ENCODE measurements at places on chromosomes 7 and 10.
A peak's percentile ranks its signal among the peaks of the same experiment; 100 is the strongest.

DNA sequence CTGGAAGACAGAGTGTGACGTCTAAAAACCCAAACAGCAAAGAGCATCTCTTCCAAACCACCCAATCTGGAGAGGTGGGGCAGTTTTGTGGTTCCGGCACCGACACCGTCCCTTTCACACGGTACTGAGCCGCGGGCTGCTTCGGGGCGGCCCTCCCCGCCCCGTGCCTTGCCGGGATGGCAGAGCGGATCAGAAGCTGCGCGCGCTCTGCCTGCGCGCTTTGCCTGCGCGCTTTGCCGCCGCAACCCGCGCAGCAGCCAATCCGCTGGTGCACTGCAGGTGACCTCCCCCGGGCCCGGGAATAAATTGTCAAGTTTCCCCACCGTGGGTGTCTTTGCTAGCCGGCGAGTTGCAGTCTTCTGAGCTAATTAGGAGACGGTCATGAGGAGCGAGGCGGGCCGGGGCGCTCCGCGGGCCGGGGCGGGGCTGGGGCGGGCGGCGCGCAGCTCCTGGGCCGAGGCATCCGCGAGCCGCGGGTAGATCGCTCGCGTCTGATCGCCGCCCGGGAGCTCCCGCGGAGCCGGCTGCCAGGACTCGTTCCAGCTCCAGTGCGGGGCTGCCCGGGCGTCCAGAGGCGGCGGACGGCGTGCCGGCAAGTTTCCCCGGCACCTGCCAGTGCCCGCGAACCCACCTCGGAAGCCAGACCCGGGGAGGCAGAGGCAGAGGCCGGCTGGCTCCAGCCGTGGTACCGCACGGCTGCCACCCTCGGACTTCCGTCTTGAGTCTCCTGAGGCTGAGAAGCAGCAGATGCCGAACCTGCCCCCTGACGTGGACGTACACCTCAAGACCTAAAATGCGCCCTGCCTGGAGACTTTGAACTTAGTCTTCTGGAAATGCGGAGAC, 536.0 kb upstream of the GALNT17 start:
- peak; percentile 61 for DNase-seq

DNA sequence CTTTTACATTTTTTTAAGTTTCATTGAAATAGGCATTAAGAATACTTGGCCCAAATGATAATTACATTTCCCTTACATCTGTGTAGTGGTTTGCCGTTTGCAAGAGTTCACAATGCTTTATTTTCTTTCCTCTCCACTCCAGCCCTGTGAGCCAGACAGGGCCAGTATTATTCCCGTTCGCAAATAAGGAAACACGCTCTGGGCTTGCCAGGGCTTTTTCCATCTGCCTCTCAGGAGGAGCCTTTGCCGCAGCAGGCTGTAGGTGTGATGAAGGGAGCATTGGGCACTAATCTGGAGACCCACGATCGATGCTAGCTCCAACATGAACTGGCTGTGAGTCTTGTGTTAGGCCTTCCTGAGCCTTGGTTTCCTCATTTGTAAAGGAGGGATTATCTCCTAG, 154.4 kb downstream of the GALNT17 start:
- no peak for DNase-seq

DNA sequence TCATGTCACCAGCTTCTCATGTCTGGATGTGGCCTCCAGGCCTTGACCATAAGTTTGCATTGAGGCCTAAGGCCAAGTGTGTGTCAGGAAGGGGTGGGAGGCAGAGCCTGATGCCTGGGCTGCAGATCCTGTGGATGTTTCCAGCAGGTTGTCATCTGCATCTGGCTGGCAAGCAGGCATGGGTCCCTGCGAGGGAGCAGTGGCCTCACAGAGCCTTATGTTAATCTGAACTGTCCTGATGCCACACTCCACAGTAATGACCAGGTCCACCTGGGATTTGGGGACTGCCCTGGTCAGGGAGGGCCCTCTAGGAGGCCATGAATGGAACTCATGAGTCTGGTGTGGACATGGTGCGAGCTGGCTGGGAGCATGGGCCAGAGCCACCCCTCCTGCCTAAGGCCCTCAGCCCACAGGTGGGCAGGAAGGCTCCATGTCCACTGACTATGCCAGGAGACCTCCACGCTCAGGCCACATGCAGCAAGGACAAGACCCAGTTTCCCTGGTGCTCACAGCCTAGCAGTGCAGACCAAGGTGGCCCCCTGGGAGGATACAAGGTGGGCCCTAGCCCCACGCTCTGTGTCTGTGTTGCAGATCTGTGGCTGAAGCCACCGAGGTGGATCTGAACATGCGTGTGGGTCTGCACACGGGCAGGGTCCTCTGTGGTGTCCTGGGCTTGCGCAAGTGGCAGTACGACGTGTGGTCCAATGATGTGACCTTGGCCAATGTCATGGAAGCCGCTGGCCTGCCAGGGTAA, 83.1 kb downstream of the ADCY1 start:
- DNase-seq, result no peak

DNA sequence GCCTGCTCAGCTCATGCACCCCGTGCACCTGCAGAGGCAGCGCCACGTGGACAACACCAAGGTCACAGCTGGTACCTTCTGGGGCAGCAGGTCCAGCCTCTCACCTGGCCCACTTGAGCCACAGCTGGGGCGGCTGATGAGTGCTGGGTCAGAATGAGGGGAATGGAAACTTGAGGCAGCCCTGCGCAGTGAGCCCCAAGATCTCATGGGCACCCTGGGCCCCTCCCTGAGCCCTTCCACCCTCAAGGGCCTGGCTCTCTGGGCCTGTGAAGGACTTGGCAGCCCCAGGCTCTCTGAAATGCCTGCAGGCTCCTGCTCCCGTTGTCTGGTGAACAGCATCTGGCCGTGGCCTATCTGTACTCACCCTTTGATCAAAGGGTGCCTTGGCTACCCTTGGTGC, 112.7 kb downstream of the TCERG1L start:
- no peak for DNase-seq

DNA sequence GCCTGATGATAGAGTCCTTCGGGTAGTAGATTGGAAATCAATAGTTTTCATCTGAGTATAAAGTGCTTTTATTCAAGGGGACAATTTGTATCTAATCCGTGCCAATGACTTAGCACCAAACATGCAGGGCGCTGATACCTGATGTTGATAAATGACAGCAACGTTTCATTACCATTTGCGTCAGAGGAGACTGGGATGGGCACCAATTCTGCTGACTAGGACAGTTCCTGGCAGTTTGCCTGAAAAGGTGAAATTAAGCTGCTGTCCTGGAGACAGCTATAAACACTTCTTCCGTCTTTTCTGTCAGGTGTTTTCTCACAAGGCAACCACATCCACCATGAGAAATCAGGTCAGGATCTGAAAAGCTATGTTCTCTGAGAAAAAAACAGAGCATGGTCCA, 1136.4 kb downstream of the TYW1 start:
- DNase-seq, result no peak

DNA sequence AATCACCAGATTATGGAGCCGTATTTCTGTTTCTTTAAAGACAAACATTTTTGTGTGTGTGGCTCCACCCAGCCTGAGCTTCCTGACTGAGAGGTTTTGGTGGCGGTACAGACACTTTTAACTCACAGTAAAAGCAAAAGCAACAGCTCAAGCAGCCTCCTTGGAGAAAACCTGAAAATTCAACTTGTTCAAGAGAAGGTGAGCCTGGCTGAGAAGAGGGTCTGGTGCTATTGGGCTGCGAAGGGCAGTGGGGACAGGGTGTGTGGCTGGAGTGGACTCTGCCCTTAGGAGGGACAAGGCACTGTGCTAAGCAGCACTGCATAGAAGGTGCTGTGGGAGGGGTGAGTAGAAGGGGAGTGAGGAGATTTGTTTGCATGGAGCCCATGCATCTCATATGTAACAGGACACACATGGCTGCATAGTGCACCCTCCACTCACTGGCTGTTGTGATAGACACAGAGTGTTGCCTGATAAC, at the start of gene GIMAP7:
GIMAP7 (plus strand) TSS at position 125 of the 475 bp plus-strand sequence. CDS start 5,103 bp downstream, outside the sequence.
- no peak for DNase-seq

DNA sequence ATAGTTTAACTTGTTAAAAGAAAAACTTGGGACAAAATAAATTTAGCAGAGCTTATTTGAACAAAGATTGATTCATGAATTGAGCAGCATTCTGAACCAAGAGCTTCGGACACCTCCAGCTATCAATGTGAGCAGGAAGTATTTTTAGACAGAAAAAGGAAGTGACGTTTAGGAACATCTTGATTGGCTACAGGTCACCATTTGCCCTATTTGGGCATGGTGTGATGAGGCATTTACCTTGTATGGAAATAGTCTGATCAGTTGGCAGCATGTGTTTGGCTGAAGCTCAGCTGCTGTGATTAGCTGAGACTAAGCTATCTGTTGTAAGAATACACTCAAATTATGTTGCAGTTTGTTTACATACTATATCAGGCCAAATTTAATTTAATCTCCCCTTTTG, 185.1 kb downstream of the ATRNL1 start:
- no peak for DNase-seq

- DNase-seq, result no peak
These were observed 123.9 kb downstream of the TAX1BP1 start for GRCh38 chr7:27863880-27864279.

GRCh38 chr10:43403911-43404703, 4.9 kb downstream of the HNRNPF start:
- no peak for DNase-seq

DNA sequence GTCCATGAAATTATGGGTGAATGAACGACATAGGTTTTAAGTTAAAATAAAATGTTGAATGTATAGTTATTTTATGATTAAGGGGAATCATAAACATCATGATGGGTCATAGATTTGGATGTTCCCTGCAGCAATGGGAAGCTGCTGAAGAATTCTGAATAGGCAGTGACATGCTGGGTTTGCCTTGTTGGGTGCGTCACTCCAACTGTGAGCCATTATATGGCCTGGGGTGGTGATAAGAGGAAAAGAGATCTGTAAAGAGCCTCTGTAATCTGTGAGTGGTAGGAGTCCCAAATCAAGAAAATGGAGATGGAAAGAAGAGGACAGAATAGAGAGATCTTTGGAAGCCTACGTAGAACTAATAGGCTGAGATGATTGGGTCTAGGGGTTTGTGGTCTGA, 58.1 kb upstream of the GPR26 start:
- no peak for DNase-seq

- no peak for DNase-seq
These were observed 181.8 kb upstream of the PFKP start for GRCh38 chr10:2885288-2886278.

DNA sequence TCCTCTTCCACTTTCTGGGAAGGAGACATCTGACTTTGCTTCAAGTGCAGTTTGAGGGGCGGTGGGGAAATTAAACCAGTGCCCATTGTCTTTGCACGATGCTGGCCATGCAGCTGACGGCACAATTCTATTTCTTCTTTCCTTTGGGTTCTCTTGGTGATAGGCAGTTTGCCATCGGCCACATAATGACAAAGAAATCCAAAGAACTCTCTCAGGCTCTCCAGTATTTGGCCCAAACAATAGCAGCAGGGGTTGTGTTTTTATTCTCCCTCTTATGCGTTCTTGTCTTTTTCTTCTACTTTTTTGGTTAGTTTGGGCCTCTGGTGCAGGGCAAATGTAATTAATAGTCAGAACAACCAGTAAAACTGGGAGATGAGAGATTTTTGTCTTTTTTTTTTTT, 147.0 kb downstream of the EMX2 start:
- DNase-seq, result no peak

GRCh38 chr7:53811555-53812079, 730.6 kb upstream of the VSTM2A start:
- DNase-seq, result no peak

DNA sequence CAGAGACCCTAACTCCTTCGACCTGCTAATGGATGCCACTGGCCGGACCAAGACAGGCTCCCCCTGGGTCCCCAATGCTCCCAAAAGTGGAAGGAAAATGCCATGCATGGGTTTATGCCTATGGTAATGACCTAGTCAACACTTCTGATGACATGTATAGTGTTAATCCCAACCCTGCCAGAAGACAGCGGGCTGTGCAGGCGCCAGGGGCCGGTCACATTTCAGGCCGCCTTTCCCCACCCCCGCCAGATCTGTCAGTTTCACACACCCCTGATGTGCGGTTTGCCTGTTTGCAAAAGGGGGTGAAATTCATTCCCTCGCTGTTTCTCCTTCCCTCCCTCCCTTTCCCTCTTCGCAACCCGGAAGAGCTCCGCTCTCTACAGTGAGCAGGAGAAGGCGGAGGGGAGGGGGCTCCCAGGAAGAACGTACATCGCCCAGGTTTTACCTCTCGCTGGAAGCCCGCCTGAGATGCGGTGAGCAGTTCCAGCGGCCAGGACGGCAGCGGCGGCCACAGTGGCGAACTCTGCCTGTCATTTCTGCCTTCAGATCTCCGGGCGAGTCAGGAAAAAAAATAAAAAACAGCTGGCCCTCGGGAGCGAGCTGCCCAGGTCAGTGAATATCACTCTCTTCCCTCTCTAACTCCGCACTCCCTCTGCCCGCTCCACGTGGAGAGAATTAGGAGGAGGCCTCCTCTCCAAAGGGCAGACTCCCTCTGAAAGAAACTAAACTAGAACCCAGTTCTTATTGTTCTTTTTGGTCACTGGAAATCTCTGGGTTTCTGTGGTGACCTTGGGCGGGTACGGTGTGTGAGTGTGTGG, 9.4 kb upstream of the GATA3 start:
- no peak for DNase-seq

- peak; percentile 53 for DNase-seq
These were observed 319 bp upstream of the GATA3 start for GRCh38 chr10:8054244-8054493.

- DNase-seq, result no peak
These were observed 27.9 kb downstream of the PAPOLB start for GRCh38 chr7:4833691-4834600.

DNA sequence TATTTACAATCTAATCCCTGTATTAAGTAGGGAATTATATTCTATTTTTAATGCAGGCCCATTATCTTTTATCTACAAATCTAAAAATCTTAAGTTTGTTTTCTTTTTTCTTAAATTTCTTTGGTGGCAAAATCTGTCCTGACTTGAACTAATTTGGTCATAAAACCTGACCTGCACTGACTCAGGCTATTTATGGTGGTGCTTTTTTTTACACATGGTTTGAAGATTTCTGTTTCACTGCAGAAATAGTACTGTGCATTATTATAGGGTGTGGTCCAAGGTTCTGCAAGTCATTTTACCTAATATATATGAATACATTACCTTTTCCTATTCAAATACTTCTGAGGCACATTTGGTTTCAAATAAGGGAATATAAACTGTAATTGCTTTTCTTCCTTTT, 137.0 kb downstream of the CD36 start:
- no peak for DNase-seq

DNA sequence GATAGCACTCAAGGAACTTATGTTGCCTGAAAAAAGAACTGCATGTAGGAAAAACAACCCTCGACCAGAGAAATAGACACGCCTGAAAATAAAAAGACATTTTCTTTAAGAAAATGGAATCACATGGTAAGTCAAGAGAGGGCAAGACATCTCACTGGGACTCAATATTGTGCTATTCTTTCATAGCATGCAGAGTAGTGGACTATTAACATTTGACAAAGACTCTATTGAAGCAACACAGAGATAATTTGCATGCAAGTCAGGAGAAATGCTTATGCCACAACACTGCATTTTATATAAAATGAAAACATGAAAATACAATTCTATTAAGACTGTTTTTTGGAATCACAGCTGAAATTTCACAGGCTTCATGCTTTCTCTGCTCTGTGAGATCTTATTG, 77.9 kb upstream of the RHOBTB1 start:
- DNase-seq, result no peak

DNA sequence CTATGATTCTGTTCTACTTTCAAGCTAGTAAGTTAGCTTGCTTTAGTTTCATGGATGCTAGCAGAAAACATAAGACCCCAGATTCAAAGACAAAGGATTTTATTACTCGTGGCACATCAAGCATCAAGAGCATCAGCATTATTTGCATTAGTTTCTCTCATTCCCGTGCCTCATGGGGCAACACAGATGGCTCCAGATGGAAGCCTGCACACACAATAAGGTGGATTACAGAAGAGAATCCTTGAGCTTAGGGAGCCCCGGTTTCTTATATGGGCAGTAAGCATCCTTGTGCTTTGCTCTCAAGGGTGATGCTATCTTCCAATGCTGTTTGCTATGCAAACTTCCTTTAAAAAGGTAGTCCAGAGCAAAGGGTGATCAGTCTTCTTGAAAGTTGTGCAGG, 10.7 kb upstream of the CAPZA2 start:
- DNase-seq, result no peak
